Psoas muscle (tissue), 8 donors: ENCODE measurements at places on chromosomes 2 and 18. TPM values are rescaled to one million over a fixed set of nuclear protein-coding genes. Genes with fewer than 3 reads are reported as not detected.

The DRC1 gene
- polyA plus RNA-seq, result 0.06 TPM

GRCh38 chr2:24579053-24579803 is 88.2 kb downstream of the NCOA1 start:
- DNase-seq, result no peak

DNA sequence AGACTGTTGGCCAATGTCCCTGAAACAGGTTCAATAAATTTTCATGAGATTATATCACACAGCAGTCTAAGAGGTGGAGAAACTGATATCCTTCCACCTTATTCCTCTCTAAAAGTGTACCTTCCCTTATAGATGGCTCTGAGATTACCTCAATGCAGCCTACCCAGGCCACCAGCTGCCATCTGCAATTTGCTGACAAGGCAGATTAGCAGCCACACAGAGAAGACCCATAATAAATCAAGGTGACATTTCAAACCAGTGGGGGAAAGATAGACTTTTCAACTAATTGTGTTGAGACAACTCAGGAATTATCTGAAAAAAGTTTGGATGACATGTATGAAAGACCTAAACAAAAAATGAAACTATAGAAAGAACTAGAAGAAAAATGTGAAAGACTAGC is 43.2 kb downstream of the ZBTB7C start:
- DNase-seq, result no peak

DNA sequence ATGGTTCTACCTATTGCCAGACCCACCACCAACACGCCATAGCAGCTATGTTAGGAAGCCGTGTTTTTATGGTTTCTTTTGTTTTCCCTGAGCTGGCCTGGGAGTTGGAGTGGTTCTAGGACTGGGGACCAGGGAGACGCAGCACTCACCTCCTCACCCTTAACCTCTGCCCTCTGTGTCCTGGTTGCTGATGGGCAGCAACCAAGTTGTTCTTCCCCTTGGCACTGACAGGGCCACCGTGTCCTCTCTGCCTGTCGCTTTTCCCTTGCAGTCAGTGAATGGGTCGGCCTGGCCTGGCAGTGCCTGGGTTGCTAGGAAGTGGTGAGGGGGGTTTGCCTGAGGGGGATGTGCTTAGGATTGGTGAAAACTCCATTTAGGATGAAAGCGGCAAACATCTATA is 197.1 kb upstream of the GATA6 start:
- DNase-seq, result no peak

DNA sequence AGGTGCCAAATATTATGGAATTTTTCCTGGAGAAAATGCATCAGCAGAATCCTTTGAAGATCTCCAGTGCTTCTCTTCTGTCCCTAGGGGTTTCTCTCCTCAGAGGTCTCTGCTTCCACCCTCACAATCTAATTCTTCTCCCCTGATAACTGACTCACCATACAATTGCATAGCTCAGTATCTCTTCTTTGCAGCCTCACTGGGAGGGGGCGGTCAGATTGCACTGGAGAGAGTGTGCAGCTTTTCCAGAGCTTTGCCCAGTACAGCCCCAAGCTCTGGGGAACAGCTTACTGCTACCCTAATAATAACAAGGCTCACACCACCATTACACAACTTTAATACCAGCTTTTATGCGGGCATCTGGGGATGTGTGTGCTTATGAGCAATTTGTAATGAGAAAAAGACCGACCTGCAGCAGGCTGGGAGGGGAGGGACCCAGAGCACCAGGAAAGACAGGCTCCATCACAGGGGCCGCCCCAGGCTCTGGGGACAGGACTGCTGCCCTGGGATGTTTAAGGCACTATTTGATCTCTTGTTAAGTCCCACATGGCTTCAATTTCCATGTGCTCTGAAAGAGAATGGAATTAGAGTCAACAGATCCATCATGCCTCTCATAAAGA is 276.6 kb upstream of the SIX2 start:
- DNase-seq, result no peak

DNA sequence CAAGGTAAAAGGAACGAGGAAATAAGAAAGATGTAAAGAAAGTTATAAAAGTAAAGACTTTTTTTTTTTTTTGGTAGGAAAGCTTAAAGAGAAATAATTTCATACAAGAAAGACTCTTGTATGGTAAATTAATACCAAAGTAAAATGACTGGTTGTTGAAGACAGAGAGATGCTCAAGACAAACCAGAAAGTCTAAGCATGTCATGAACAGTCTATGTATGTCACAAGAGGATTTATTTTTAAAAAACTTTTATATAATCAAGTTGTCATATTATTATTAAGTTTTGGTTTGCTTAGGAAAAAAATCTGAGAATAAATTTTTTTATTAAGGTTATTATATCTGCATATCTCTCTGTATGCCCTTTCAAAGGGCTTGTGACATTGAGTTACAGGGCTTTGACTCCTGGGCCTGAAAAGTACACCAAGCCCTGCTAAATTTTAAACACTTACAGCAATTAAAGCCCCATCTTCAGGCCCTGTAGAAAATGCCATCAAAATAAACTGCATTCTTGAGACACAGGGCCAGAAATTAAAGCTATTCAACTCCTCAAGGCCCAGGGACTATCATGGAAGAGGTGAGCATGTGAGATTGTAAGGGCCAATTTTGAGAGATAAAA is 10.9 kb upstream of the SGPP2 start:
- no peak for DNase-seq

GRCh38 chr2:162545254-162545653 is 201.3 kb downstream of the GCA start:
- no peak for DNase-seq

The DTNB gene
- 3.5 TPM for polyA plus RNA-seq

The SKA1 gene
- polyA plus RNA-seq, result 0.19 TPM
